Activated CD8-positive, alpha-beta memory T cell treated with anti-CD3 and anti-CD28 coated beads, Interleukin-2, amount 50 U/mL, for 4 hours (primary cell): ENCODE measurements at places on chromosomes 6 and 20.

DNA sequence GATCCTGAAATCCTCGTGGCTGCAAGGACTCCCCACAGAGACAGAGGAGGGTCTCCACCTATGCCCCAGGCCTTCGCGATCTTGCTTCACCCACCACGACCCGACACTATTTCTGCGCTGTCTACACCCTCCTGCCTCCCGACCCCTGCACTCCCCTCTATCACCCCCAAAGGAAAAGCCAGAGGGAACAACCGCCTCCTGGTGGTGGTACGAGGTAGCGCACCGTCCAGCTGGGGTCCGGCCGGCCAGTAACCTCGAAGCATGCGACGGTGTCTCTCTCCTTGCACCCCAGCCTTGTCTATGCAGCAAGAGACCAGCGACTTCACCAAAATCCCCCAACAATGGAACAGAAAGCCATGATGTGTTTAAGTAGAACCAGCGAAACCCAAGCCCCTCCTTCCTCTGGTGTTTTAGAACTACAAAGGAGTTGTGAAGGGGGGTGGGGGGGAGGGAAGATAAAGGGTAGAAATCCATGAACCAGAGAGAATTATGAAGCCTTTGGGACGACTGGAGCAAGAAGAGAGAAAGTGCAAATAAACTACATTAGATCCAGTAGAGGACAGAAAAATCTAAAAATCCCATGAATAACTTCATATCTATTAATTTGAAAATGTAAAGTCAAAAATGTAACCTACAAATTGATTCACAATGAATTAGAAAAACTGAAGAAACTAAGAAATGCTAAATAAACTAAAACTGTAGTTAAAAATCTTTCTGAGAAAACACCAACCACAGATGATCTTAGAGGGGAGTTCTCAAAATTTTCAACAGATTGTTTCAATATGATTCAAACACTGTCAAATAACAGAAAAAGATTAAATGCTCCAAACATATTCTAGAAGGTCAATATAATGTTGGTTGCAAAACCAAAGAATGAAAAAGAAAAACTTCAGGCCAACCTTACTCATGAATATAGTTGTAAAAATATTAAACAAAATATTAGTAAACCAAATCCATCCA is 168.0 kb downstream of the CDK19 start:
- no peak for DNase-seq

DNA sequence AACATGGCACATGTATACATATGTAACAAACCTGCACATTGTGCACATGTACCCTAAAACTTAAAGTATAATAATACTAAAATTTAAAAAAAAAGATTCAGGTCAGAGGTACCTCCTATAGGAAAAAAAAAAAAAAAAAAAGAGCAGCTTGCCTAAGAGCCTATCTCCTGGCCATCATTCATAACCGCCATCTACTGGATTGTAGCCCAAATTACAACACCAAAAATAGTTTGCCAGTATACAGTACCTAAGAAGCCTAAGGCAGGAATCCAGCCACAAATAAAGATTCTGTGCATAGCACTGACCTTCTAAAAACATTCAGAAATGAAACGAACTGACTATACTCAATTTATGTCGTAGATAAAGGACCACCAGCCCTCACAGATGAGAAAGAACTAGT is 438.4 kb upstream of the ADGRB3 start:
- no peak for DNase-seq

GRCh38 chr6:20686142-20686541 is 151.9 kb downstream of the CDKAL1 start:
- no peak for DNase-seq

GRCh38 chr6:14641423-14642135 is 524.0 kb downstream of the CD83 start:
- DNase-seq, result no peak

- DNase-seq, result no peak
Observed at GRCh38 chr6:145241721-145242120, 493.6 kb downstream of the EPM2A start.

DNA sequence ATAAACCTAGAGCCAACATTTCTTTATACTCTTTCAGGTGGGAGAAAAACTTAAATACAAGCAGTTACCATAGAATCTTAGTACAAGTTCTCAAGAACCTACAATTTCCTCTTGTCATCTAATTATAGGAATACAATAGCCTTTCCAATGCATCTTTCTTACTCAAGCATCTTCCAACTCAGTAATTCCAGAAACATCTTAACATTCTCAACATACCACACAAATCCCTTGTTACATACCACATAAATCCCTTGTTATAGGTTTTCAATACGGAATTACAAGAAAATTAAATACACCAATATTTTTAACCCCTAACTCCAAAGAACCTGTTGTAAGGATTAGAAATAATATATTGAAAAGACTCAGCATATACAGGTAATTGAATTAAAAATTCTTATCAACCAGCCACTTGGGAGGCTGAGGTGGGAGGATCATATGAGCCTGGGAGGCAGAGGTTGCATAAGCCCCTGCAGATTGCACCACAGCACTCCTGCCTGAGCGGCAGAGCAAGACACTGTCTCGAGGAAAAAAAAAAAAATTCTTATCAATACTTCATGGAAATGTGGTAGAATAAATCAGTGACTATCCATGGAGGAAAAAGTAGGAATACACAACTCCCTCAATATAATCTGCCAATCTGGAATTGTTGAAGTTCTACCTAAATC is 127.5 kb upstream of the CCDC28A start:
- DNase-seq, result no peak

GRCh38 chr6:73671911-73672685 is 18.3 kb upstream of the SLC17A5 start:
- no peak for DNase-seq

- no peak for DNase-seq
Observed at GRCh38 chr6:167791780-167792478, 34.8 kb upstream of the AFDN start.

- DNase-seq, result no peak
Observed at GRCh38 chr20:61976644-61977418, 88.8 kb downstream of the TAF4 start.

- DNase-seq, result no peak
Observed at GRCh38 chr6:110270165-110270564, 88.0 kb downstream of the METTL24 start.

DNA sequence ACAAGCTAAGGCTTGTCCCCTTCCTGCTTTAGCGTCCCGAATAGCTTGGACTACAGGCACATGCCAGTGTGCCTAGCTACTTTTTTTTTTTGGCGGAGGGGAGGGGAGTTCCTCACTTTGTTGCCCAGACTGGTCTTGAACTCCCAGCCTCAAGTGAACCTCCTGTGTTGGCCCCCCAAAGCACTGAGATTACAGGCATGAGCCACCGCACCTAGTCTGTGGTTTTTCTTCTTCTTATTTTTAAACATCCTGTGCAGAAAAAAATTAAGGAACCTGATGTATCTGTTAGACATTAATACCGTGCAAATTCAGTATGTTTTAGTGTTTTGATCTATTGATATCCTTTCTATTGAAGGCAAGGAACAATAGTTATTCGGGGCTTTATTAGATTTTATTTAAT is 25.7 kb downstream of the HIVEP1 start:
- no peak for DNase-seq

- no peak for DNase-seq
Observed at GRCh38 chr6:98358173-98358572, 476.2 kb upstream of the POU3F2 start.

DNA sequence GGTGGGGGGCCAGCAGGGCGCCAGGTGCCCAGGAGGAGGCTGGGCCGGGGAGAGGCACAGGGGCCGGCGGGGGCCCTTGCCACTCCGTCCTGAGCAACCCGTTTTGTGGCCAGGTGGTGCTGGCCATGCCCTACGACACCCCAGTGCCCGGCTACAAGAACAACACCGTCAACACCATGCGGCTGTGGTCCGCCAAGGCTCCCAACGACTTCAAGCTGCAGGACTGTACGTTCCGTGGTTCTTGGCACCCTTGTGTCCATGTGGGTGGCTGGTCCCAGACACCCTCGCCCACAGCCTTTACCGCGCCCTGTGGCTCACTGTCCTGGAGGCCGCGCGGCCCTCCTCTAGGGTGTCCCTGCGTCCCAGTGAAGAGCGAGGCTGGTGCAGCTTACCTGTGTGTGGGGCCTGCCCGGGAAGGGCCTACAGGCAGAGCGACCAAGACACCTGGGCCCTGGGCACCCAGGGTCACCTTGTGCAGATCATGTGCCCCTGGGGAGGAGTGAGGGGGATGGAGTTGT is 28.7 kb downstream of the PYGB start:
- peak; percentile 11 for DNase-seq

GRCh38 chr6:11970114-11970513 is 42.0 kb upstream of the HIVEP1 start:
- no peak for DNase-seq

DNA sequence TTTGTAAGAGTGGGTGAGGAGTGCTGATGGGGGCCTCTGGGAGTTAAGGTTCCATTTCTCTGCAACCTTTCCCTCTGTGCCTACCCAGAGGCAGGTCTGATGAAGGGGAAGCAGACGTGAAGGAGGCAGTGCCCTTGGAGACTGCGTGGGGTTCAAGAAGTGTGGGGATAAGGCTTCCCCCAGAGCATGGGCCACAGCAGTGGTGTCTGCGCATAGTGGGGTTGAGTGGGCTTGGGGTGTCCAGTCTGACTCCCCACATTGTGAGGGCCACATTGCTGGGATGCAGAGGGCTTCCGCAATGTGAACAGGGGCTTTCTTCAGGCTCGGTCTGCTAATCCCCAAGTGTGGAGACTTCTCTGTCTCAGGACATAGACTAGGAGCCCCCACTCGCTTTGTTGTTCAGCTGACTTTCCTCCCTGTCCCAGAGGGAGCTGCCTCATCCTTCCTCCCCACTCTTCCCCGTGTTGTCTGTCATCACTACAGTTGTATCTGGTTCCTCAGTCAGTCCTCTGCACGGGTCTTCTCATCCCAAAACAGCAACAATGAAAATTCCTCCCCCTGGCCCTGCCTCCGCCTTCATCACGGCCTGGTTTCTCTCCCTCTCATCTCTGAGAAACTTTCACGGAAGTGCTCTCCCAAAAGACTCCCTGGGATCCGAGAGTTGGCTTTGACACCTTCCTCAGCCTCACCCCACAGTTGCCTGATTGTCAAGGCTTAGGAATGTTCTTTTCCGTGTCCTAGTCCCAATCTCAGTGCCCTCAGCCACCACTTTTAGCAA is 2.8 kb downstream of the EBF4 start:
- no peak for DNase-seq

- no peak for DNase-seq
Observed at GRCh38 chr6:33072508-33073100, 845 bp downstream of the HLA-DPA1 start.

- DNase-seq, result no peak
Observed at GRCh38 chr20:47809161-47809960, 24.1 kb upstream of the SULF2 start.

- DNase-seq, result no peak
Observed at GRCh38 chr6:101400326-101401135, 7.0 kb downstream of the GRIK2 start.

GRCh38 chr20:60063739-60064380 is 105.6 kb downstream of the CDH26 start:
- no peak for DNase-seq

DNA sequence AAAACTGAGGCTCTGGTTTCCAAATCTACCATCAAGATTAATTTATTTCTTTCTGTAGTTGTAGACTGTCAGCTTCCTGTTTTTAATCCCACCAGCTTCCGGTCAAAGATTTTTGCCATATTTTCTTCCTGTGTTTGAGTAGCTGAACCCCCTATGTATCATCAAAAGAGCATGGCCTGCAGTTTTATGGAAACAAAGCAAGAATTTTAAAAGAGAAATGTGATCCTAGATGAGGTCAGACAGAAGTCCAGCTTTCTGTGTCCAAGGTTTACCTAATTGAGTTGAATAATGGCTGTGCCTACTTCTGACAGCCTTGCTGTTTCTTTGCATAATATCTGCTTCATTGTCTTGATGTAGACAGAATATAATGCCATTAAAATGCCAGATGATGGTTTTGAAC is 163.7 kb downstream of the CARMIL1 start:
- no peak for DNase-seq

GRCh38 chr6:169069356-169069755 is 184.3 kb downstream of the THBS2 start:
- no peak for DNase-seq

DNA sequence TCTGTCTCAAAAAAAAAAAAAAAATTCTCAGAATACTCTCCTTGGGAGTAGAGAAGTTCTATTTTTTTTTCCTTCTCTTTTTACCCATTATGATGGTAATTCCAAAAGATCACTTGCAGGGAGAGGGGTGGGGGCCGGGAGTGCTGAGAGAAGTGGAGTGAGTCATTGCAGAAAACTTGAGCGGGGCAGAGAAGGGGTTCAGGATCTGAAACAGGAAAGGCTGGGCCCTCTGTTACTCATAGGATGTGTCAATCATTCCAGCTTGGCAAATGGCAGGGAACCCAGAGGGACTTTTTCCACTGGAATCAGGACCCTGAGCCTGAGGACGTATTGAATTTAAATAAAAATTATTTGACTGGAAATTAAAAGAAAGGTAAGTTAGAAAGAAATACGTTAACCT is 111.4 kb upstream of the ARMC2 start:
- DNase-seq, result no peak
